ENCODE measurements at places on chromosomes 12 and 14.
A peak's percentile ranks its signal among the peaks of the same experiment; 100 is the strongest.

- DNase-seq: no peak
These were observed 17.8 kb downstream of the POMT2 start for GRCh38 chr14:77302926-77303325.

DNA sequence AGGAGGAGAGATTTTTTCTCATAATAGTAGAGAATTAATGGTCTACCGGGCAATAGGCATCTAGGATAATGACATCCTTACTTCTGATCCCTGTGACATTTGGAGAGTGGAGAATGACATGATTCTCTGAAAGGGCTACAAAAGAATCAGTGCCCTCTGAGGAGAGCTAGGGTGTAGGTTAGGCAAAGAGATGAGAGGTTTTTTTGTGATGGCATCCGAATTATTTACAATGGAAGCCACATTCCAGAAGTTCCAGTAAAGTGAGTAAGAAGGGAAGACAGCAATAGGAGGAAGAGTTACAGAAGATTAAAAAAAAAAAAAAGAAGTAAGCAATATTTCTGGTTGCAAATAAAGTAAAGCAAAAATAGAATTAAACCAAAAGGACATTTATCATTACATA lies 478.0 kb downstream of the RMST start:
- DNase-seq: no peak

DNA sequence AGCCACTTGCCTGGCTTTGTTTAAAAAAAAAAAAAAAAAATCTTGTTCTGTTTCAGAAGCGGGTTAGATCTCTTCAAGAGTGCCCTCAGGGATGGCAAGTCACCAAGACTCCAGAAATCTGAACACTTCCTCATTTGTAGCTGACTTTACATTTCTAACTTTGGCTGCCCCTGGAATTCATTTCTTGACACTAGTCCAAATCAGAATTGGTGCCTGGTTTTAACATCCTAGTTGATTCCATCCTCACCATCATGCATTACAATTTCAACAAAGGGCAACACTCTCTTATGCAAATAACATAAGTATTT lies 295.5 kb downstream of the RMST start:
- no peak for DNase-seq

- DNase-seq: no peak
These were observed 982 bp downstream of the BCL7A start for GRCh38 chr12:122022393-122023338.

DNA sequence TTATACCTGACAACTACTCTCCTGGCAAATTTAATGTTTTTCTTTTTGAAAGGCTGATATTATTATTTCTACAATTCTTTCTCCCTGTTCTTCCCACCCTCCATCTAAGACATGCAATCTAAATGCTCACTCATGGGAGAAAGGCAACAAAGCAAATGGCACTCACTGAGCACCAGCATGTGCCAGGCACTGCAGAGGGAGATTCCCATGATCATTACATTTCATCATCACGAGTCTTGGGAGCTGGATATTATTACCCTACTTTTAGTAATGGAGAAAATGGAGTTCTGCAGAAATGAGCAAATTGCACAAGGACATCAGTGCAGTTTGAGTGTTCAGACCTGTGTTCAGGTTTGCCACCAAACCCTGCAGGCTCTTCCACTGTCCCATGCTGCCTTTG lies 27.9 kb downstream of the PPM1H start:
- no peak for DNase-seq

- DNase-seq: no peak
These were observed 5.5 kb downstream of the ERP29 start for GRCh38 chr12:112018571-112019237.

- DNase-seq: no peak
These were observed 1.5 kb downstream of the RASAL1 start for GRCh38 chr12:113134071-113134470.

GRCh38 chr12:29508949-29509348 lies 11.5 kb upstream of the OVCH1 start:
- no peak for DNase-seq

- peak; percentile 14 for DNase-seq
These were observed 29.0 kb downstream of the SLC2A3 start for GRCh38 chr12:7907009-7907408.

Data from stimulated activated CD4-positive, alpha-beta T cell treated with anti-CD3 and anti-CD28 coated beads, Interleukin-2, amount 100 ng/mL, for 4 hours (primary cell).